Stimulated activated CD8-positive, alpha-beta memory T cell treated with anti-CD3 and anti-CD28 coated beads, Interleukin-2, amount 100 ng/mL, for 48 hours (primary cell): ENCODE measurements at places on chromosomes 1 and 21.

- no peak for DNase-seq
These were observed 57.8 kb downstream of the SIK1 start for GRCh38 chr21:43369124-43369523.

DNA sequence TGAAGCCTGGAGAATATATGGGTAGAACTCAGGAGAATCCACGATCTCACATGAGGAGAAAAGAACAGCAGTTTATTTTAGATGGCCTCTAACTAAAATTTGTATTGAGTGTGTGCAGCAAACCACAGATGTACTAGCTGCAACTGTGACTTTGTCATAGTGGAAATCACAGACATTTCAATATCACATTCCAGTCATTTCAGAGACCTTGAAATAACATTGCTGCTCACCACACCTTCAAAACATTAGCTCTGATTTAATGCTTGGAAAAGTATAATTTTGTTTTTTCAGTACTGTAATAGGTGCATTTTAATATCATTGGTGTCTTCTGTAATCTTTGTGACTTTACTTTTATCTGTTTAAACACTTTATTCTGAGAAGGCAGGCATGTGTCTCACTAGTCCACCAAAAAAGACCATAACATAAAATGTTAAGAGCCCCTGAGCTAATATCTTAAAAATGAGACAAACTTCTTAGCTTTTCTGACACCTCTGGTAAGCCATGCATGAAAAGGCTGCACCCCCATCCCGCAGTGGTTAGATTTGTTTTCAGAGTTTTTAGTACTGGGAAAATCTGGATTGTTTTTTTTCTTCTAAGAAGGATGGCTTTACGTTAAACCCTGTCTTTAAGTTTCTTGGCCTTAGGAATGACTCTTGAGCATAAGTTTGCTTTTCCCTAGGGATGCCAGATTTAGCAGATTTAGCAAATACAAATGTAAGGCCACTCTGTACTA, 30.1 kb downstream of the KCNJ15 start:
- DNase-seq, result no peak

DNA sequence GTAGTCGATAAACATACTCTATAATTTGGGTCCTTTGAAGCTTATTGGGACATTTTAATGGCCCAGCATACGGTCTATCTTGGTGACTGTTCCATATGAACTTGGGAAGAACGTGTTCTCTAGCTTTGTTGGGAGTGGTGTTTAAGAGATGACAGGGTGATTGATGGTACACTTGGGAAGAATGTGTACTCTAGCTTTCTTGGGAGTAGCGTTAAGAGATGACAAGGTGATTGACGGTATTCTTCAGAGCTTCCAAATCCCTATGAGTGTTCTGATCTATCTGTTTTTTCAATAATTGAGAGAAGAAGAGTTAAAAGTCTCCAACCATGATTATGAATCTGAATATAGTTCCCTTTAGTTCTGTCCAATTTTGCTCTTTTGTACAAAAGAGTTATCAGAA, 9.4 kb downstream of the NPHP4 start:
- no peak for DNase-seq

DNA sequence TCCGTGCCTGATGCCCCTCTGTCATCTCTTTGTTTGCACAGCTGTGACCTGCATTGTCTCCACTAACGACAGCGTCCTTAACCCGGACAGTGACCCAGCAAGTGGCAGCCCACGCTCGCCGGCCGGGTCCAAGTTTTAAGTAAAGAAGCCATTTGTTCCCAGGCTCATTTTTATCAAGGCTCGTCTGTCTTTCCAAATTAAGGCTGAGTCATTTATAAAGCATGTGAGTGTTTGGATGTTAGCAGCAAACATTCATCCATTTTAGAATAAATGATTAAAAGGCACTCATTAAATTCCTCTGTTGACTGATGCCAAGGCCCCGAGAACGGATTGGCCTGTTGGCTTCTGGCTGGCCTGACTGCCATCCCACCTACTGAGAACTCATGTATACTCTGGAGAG, 514.5 kb downstream of the NPHP4 start:
- no peak for DNase-seq

DNA sequence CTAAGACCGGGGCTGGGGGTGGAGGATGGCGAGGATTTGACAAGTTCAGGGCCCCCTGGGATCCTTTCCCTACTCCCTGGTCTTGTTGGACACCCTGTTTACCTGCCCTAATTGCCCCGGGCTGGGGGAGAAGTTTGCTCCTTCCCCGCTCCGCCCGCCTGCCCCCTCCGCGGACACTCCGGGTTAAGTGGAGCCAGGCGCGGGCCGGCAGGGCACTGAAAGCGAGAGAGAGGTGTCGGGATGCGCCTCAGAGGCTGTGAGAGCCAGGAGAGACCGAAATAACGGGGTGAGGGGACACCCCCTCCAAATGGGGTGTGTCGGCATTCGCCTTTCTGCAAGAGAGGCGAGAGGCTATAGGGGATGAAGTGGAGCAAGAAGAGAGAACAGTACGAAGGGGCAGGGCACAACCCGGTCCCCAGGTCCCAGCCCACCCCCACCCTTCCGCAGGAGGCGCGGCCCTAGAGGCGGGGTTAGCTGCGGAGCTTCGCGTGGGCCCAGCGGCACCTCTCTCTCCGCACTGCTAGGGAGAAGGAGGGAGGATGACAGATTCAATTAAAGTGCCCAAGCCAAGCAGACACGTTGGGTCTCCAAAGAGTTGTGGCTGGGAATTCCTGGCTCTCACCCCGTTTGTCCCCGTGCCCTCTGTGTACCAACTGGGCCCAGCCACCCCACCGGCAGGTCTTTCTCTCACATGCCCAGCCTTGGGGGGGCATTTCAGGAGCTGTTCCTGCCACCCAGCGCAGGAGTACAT, 3.8 kb downstream of the EFNA3 start:
- no peak for DNase-seq

DNA sequence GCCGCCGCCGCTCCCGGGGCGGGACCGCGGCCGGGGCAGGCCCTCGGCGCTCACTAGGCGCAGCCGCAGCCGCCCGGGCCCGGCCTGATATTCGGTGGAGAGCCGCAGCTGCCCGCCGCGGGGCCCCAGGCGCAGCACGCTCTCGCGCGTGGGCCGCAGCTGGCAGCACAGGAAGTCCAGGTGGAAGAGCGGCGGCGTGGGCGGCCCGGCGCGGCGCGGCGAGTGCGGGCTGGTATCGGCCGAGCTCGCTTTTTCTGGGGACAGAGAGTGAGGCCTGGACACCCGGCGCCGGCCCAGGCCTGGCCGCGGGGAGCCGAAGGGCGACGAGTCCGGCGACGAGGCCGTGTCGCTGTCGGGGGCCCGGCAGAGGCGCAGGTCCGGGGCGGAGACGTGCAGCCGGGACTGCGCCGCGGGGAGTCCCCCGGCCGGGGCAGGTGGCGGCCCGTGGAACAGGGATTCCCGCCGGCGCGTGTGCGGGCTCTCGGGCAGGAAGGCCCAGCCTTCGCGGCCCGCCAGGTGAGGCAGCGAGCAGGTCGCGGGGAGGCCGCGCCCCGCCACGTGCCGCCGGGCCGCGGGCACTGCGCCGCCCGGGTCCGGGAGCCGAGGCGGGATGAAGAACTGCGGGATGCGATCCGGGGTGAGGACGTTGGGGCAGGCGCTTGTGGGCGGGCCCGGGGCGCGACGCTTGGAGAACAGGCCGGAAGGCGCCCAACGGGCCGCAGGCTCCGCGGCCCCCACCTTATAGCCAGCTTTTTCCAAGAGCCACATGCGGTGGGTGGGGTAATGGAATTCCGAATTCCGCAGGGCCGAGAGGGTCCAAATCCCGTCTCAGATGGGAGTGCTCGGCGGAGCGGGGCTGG, 1.2 kb downstream of the C2CD4D start:
- no peak for DNase-seq

- no peak for DNase-seq
These were observed 28.1 kb downstream of the QSOX1 start for GRCh38 chr1:180182643-180183311.

DNA sequence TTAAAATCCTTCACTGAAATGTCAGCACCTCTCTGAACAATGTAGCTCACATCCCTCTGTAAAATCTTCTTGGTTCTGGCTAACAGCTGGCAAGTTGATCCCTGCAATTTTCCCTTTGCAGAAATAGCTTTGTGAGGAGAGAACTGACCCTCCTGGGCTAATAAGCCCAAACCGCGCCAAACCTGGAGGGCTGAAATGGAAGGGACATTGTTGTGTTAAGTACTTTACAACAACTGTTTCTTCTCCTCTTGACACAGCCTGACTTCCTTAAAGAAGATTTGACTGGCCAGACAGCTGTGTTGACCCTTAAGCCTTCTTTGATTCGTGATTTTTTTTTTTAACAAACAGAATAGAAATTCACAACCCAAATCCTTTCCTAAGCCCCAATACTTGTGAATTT, 5.7 kb downstream of the LMX1A start:
- DNase-seq, result no peak

GRCh38 chr1:217418269-217419193, 212.4 kb downstream of the GPATCH2 start:
- DNase-seq, result no peak

DNA sequence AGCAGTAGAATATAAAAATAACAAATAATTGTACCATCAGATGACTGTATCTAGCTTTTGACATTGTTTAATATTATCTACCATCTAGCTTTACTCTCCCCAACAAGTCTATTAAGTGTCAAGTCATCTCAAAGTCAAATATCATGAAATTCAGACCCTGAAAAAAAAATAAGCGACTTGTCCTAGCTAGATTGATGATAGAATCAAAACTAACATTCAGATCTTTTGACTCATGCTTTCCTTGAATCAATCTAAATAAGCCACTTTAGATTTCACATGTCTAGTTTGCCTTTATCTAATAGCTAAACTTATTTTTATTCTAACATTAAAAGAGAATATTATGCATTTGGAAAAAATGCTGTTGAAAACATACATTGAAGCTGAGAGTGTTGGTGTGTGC, 35.4 kb downstream of the CRB1 start:
- no peak for DNase-seq

DNA sequence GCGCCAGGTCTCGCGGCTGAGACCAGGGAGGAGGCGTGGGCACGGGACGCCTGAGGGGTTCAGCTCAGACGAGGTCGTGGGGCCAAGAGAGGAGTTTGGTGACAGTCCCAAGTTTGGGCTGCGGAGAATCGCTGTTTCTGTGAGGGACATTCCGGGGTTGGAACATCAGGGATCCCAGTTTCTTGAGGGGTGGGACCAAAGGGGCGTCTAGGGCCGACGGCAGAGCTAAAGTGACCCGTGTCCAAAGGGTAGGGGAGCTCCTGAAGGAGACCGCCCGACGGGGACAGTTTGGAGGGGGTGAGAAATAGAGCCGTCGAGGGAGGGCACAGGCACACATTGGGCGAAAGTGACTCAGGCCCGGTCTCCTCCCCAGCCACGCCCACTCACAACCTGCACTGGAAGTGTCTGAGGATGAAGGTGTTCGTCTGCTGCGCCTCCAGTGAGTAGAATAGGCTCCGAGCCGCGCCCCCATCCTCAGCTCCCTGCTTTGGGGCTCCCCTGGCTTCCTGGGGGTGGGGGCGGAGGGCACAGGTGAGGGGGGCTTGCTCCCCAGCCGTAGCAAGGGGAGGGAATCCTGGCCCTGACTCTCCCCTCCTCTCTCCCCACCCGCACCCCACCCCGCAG, 7.0 kb downstream of the EFNA3 start:
- peak; percentile 67 for DNase-seq

DNA sequence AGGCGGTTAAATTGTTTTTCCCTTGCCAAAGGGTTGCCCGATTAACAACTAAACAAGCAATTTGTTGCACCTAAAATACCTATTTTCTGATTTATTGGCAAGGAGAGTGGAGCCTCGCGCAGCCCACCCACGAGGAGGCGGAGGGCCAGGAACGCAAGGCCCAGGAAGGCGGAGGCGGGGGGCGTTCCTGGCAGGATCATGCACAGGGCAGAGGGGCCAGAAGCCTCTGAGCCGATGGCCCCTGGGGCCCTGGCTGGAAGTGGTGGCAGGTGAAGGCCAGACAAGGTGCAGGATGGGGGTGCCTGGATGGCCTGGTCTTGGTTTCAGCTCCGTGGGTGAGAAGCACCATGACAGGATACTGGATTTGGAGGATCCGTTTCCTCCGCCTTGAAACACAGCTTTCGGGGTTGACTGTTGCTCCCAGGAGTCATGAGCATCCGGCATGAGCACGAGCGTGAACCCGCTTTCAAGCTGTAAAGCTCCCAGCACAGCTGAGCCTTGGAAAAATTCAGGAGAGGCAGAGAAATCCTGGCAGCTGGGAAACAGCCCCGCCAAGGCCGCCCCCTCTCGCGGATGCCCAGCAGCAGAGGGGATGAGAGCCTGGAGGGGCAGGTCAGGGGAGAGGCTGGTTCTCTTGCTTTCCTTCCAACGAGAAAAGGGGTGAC, 35.0 kb downstream of the AJAP1 start:
- no peak for DNase-seq

DNA sequence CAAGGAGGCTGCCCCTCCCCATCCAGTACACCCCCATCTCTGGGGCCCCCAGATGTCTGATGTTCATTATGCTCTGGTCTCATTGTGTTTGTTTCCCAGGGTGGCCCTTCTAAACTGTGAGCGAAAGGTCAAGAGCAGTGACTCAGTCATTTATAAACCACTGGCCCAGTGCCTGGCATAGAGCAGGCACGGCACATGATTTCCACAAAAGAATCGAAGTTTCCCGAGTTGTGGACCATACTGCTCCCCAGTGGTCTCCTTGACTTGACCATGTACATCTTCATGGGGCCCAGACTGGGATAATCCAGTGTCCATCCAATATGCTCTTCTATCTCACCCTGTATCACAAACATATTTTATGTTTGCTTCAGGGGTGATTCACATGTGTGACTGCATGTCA, 153.3 kb downstream of the NR5A2 start:
- DNase-seq, result no peak

- DNase-seq, result no peak
These were observed 30.8 kb upstream of the COL18A1 start for GRCh38 chr21:45373991-45374816.

- no peak for DNase-seq
These were observed 100.3 kb downstream of the UCHL5 start for GRCh38 chr1:192958871-192959270.

GRCh38 chr1:30788580-30789387, 31.2 kb upstream of the LAPTM5 start:
- no peak for DNase-seq

- no peak for DNase-seq
These were observed 43.7 kb downstream of the GNG12 start for GRCh38 chr1:67789551-67789950.

DNA sequence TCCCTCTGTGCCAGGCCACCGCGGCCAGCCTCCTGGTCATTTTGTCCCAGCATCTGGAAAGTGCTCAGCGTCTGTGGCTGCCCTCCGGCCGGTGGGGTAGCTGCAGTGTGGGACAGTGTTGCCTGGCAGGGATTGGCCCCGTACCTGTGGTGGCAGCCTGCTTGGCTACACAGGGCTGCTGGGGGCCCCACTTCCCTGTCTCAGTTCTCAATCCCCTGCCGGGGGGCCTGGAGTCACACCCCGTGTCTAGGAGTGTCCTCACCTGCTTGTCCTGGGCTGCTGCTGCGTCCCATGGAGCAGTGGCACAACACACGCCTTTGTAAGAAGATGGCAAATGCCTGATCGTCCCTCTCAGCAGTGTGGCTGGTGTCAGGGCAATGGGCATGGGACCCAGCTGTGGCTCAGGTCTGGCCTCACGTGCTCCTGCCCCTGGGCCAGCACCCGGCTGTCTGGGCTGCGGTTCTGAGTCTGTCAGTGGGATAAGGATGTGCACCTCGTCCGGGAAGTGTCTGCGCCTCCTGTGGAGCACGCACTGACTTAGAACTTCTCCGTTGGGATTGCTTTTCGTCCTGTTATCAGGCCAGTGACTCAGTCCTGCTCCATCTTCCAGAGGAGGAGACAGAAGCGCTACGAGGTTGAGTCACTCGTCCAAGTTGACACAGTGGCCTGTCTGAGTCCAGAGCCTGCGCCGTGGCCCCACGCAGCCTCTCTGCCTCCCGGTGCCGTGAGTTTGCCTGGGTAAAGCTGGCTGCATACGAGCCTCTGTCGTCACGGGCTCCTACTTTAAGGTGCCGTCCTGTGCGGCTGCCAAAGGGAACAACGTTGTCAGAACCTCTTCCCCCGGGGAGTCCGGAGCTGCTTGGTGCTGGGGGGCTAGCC, 41.0 kb downstream of the CRYAA start:
- no peak for DNase-seq
